ENCODE measurements at places on chromosomes 4 and X.

DNA sequence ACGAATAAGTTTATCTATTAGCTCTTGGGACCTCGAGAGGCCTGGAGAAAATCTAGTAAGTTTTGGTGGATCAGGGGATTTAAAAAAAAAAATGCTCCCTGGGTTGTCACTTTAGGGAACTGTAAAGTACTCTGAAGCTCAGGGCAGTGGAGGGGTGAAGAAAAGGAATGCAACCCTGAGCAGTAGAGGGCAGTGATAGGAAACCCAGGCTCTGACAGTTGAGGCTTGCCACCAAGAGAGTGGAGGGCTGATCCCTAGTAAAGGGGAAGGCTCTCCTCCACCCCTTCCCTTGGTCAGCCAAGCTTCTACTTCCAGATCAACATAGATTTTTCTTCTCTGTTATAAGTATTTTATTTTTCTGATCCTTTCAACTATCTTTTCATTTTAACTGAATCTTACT lies 73.1 kb downstream of the FBXO8 start:
- DNase-seq: no peak

DNA sequence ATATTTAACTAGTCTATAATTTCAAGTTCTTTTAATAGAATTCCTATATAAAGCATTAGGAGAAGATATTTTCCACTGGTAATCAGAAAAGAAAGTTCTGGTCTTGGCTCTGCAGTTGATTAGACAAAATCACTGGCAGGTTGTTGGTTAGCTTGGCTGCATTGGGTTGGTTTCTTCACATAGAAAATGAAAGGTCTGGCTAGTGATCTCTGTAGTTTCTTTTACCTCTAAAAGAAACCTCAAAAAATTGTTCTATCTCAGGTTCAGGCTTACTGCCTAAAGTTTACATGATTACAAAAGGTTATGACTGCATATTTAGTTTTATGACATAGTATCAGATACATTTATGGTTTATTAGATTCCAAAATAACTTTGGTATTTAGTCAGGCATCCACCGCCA lies 95.8 kb upstream of the NAP1L5 start:
- DNase-seq: no peak

DNA sequence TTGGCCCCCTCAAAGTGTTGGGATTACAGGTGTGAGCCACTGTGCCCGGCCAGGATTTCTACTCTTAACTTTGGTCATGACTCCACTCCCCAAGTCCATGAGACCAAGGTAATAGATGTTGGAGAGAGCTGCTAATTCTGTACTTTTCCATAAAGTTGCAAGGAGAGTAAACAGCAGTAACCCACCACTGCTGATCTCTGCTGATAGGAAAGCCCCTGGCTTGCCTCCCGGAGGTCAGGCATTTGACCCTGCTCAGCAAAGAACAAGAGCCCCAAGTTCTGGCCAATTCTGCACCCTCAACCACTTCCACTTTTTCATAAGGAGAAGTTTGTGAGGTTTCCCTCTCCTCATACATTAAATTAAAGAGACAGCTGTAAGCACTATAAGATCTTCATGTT lies 143.0 kb downstream of the RASL11B start:
- no peak for DNase-seq

DNA sequence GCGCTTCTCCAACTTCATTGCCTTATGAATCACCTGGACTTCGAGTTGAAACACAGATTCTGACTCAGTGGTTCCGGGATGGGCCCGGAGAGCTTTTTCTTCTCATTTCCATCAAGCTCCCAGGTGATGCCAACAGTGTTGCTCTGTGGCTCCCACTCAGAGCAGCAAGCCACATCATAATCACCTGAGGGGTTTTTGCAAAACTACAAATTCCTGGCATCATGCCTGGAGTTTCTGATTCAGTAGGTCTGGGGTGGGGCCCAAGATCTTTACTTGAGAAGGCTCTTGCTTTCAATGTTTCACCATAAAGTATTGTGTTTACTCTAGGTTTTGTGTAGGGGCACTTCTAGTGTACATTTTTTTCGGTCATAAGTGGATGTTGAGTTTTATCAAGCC lies 7.0 kb downstream of the MTM1 start:
- DNase-seq: no peak

- DNase-seq: no peak
Measured at GRCh38 chr4:13478707-13479106, 5.4 kb downstream of the RAB28 start.

GRCh38 chr4:188428935-188429334 lies 289.7 kb downstream of the TRIML1 start:
- no peak for DNase-seq

DNA sequence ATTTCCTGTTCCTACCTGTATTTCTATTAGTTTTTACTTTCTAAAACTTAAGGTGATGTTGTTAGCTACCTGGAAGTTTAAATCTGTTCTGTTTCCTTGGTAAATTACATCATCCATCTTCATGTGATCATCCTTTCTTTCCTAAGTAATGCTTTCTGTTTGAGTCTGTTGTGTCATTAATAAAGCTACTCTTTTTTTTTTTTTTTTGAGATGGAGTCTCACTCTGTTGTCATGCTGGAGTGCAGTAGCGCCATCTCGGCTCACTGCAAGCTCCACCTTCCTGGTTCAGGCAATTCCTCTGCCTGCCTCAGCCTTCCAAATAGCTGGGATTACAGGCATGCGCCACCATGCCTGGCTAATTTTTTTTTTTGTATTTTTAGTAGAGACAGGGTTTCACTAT lies 73.3 kb downstream of the FIP1L1 start:
- no peak for DNase-seq

DNA sequence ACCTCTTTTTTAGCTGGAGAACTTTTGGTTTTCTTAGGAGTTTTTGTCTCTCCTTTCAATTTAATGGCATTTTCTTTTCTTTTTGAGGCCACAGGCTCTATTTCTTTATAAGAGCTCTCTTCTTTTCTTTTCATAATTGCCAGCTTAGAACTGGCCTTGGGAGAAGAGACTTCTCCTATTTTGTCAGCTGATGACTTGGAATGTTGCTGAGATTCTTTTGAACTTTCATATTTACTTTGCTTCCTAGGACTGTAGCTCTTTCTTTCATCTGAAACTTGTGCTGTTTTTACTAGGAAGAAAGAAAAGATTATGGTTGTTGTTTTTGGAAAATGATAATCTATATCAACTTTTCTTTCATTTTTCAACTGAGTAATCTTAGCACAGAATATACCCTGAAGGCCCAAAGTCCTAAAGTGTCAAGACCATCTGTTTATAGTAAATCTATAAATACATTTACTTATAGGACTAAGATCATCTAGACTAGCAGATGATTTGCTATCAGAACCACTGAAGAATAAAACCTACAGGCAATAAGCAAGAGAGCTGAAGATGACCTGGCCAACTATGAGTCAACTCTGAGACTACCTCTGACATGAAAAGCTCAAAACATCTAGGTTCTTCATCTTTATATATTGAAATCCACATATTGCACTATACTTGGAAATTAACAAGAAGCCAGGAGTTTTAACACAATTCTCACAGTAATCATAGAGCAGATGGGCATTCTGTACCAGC lies 45.6 kb downstream of the RFC1 start:
- DNase-seq: no peak

- DNase-seq: no peak
Measured at GRCh38 chrX:106862972-106863688, 40.0 kb downstream of the RIPPLY1 start.

GRCh38 chr4:1177274-1178141 lies 5.1 kb upstream of the SPON2 start:
- DNase-seq: no peak

GRCh38 chrX:45758738-45759397 lies 558.2 kb upstream of the DIPK2B start:
- DNase-seq: no peak

GRCh38 chrX:34521563-34521962 lies 135.5 kb downstream of the TMEM47 start:
- DNase-seq: no peak

GRCh38 chrX:39484159-39485068 lies 613.3 kb downstream of the BCOR start:
- DNase-seq: no peak

DNA sequence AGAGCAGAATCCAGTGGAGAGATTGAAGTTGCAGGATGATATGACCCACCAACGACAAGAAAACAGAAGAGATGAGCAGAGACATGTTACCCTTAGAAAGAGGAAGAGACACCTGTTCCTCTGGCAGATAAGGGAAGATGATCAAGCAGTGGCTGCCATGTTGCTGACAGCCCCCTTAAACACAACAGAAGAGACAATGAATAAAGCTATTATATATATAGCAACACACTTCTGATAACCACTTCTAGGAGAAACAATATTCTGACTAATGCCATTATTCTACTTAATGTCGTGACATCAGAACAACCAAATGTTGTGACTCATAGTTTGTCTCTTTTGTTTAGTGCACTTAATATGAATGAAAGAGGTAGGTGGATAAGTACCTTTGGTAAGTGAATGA lies 44.9 kb downstream of the SH3RF1 start:
- no peak for DNase-seq

DNA sequence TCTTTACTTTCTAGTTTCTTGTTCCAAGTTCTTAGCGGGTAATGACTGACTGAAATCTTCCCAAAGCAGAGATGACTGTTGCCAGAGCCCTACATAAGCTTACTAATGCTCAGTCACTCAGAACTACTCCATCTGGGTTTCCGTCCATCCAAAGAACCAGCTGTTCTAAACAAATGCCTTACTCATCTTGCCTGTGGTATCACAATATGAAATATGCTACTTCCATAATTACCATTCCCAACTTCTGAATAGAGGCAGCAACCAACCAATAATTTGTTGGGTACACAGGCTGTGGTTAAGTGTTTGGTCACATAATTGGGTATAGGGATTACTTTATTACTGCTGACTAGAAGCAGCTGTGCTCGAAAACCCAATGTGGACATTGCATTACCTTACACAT lies 930.2 kb upstream of the DIAPH2 start:
- no peak for DNase-seq

DNA sequence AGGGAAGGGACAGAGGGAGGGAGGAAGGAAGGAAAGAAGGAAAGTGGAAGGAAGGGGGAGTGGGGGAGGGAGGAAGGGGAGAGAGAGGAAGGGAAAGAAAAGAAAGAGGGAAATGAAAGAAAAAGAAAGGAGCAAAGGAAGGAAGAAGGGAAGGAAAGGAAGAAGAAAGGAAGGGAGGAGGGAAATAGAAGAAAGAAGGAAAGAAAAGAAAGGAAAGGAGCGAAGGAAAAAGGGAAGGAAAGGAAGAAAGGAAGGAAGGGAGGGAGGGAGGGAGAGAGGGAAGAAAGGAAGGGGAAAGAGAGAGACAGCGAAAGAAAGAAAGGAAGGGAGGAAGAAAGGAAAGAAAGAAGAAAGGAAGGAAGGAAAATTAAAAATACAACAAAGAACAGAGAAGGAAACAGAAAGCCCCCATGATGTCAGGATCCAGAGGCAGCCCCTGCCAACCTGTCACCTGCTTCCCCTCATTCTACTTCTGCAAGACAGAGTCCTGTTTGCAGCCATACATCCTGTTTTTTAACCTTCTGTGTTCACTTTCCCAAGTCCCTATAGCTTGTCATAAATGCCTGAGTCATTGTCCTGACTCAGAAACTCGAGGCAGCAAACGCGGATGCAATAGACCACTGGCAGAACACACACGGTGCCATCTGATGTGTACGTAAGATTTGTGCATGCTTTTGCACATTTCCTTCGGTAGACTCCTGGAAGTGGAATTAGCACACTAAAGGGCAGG lies 77.0 kb upstream of the C4orf50 start:
- DNase-seq: no peak

- DNase-seq: no peak
Measured at GRCh38 chr4:187268940-187269339, 545.3 kb upstream of the FAT1 start.

GRCh38 chr4:24214796-24215195 lies 324.9 kb upstream of the PPARGC1A start:
- no peak for DNase-seq

- no peak for DNase-seq
Measured at GRCh38 chr4:184347251-184348239, 126.8 kb downstream of the IRF2 start.

- DNase-seq: no peak
Measured at GRCh38 chr4:74473155-74473811, 28.3 kb downstream of the AREG start.

DNA sequence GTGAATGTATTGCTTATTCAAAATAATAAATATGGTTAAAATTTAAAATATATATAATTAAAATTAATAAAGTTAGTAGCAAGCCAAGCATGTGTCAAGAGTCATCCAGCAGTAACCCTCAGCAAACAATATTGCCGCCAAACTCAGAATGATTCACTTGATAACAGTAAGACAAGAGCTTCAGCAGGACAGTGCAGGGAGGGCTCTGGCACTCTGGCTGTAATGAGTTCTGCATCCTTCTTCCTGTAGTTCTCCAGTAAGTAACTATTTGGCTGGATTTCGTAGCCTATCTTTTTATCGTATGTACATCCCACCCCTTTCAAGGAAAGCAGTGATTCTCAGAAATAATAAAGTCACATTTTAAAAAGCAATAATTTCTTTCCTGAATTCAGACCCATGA lies 17.6 kb downstream of the OTUD6A start:
- DNase-seq: no peak

DNA sequence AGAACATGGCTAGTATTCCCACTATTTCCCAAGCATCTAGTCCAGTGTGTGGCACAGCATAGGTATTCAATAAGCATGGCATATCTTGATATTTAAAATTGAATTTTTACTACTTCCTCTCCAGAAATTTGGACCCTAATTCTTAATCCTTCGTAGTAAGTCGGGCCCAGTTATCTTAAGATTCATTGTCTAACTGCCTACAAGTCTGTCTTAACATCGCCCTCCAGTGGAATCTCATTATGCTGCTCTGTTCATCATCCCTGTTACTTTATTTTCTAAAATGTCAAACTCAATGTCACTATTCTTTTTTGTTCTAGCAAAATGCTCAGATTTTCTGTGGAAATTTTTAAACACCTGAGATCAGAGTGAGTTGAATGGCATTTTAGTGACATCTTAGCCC lies 606.2 kb downstream of the KLHL13 start:
- no peak for DNase-seq

DNA sequence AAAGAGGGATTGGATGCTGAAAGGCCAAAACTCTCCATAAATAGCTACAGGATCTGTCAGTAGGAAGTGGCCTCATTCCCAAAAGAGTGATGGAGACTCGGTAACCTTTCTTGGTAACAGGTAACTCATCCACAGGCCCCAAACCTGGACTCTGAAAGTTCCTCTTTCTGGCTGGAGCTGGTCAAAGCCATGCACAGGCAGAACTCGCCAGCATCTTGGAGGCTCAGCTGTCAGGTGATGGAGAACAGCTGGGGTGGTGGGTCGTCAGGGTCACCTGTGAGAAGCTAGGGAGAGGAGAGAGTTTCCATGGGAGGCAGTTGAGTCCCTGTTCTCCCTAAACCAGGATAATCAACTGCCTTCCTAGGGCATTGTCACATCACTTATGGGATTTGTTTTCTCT lies 354.3 kb upstream of the GATB start:
- no peak for DNase-seq

Measured in GM19239 (cell line).